Metanephros (tissue), 2 donors: ENCODE measurements at places on chromosomes 4 and X. TPM values are rescaled to one million over a fixed set of nuclear protein-coding genes. Genes with fewer than 3 reads are reported as not detected.

CXCL6 gene
- 1.2 TPM for total RNA-seq

HSFX1 gene
- total RNA-seq = 1.7 TPM

RTL9 gene
- 0.18 TPM for total RNA-seq

PDZD4 gene
- 10.6 TPM for total RNA-seq

CSAG3 gene
- total RNA-seq = not detected

MAGEA12 gene
- not detected for total RNA-seq

CEP135 gene
- total RNA-seq = 13.1 TPM

SLC25A4 gene
- total RNA-seq = 51.3 TPM

PDCL2 gene
- total RNA-seq = not detected

MSANTD1 gene
- 0.99 TPM for total RNA-seq
